ENCODE measurements at places on chromosomes 5 and 9.

DNA sequence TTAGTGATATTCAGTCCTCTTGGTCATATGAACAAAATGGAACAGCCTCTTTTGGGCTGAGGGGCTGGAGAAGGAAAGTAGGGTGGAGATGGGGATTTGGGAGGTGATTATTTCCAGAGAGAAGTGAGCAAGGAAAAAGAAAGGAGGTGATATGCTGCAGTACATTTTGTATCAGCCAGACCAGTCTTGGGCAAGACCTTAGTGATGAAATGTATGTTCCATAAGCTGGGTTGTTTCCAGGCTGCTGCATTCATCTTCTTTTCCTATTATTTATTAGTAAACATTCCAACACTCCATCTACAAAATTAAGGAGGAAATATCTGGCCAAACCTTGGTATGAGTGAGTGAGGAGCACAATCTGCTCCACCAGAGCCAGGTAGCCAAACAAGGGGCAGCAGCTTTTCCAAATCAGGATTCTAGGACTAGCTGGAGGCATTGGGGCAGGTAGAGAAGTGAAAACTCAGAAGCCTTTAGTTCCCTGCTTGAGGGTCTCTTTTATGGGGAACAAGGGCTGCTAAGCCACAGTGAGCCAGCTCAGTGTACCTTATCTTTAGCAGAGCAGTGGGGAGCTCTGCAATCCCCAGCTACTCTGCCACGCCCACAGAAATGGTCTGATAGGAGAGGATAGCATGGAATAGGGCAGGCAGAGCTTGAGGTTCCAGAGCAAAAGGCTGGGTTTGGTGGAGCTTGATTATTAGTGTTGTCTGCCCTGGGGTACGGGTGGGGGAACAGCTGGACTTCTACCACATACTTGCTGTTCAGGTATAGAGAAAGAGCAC is 19.5 kb downstream of the RAD1 start:
- no peak for DNase-seq

GRCh38 chr5:419970-420369 is 23.0 kb upstream of the EXOC3 start:
- DNase-seq, result no peak

- no peak for DNase-seq
These were observed 23.7 kb upstream of the UGCG start for GRCh38 chr9:111872886-111873285.

- no peak for DNase-seq
These were observed 73.2 kb downstream of the TLE1 start for GRCh38 chr9:81616141-81616540.

DNA sequence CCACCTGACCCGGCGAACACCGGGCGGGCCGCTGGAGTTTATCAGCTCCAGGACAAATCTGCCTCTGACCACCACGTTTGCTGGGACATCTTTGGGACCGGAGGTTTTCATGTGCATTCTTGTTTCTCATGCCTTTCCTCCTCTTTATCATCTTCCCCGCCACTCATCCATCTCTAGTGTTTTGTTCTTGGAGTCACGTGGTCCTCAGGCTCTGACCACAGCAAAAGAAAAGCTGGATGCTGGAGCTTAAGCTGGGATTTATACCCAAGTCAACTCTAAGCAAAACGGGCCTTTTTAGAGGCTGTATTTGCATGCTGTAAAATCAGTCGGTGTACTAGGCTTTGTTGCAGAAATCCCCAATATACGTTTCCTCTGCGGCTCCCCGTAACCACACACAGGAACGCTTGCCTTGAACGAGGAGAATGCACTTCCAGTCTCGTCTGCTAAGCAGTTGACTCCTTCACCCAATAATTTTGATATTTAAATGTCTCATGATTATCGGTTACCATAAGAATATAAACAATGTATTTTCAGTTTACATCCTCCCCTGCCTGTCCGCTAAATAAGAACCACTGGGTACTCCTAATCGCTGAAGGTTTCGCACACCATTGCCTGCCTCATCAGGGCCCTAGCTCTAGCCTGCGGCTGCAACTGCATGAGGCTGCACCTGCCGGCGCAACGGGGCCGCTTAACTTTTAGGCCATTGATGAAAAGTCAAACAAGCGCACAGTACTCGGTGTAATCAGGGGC is 560 bp upstream of the NDUFS6 start:
- DNase-seq, result peak; percentile 24

GRCh38 chr5:18281947-18282581 is 647.8 kb downstream of the TAF11L14 start:
- DNase-seq, result no peak

- DNase-seq, result no peak
These were observed 121.0 kb downstream of the FEM1C start for GRCh38 chr5:115423541-115423940.

DNA sequence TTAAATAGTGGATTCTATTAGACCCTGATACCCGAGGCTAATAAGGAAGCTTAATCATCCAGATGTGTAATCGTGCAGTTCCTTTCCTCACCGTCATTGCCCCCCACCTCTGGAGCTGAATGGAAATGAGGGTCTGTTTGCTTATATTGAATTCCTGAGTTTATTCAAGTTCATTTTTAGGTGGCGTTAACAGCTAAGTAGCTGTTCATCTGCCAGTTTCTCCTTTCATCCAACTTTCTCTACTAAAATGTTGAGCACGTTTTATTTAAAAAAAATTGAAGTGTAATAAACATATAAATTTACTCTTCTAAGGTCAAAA is 291.0 kb downstream of the DOCK8 start:
- no peak for DNase-seq

DNA sequence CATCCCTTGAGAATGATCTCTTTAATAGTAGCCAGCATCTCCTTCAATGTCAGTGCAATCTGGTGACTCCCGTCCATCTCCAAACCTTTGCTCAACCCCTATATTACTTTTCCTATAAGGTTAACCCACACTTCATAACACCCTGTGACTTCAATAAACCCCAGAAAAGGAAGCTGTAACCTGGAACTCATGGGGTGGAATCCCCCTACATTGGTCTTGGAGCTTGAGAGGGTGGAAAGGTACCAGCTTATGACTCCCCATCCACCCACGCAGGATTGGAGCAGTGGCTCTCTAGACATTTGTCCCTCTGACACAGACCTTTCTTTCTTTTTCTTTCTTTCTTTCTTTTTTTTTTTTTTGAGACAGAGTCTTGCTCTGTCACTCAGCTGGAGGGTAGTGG is 54.7 kb upstream of the ZFR start:
- DNase-seq, result no peak

DNA sequence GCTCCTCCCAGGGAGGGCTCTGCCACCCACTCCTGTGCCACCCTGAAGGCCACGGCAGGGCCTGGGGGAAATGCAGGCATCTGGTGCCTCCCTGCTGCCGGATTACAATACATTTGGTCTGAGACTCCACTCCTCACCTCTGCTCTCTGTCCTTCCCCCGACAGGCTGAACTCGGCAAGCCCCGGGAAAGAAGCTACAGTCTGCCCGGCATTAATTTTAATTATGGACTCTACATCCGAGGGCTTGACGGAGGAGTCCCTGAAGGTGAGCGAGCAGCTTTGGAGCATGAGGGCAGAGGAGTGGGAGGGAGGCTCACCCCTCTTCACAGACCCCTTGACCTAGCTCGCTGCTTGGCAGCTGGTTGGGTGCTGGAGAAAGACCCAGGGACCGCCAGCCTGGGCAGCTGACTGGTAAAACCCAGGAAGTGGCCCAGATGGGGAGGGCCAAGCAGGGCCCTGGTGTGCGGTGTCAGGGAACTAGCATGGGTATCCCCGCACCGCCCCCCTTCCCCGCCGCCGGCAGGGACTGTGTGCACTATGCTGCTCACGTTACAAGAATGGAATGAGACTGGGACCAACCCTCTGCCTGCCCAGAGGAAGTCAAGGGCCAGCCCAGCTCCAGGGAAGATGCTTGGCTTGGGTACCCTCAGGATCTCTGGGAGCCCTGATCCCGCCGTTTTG is 83.7 kb upstream of the BARHL1 start:
- no peak for DNase-seq

DNA sequence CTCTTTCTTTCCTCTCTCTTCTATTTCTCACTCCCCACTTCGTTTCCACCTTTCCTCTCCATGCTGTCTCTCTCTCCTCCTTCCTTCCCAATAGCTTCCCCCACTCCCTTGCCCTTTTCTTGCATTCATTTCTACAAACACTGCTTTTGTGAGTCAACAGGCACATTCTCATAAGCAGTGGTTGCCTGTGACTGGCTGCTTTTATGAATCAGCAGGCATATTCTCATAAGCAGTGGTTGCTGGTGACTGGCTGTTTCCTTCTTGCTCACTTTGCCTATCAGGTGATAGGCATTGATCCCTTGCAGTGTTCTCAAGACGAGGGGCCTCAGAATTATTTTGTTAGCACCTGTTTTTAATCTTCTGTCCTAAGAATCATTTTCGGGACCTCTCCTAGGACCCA is 116.1 kb upstream of the ACTBL2 start:
- no peak for DNase-seq

DNA sequence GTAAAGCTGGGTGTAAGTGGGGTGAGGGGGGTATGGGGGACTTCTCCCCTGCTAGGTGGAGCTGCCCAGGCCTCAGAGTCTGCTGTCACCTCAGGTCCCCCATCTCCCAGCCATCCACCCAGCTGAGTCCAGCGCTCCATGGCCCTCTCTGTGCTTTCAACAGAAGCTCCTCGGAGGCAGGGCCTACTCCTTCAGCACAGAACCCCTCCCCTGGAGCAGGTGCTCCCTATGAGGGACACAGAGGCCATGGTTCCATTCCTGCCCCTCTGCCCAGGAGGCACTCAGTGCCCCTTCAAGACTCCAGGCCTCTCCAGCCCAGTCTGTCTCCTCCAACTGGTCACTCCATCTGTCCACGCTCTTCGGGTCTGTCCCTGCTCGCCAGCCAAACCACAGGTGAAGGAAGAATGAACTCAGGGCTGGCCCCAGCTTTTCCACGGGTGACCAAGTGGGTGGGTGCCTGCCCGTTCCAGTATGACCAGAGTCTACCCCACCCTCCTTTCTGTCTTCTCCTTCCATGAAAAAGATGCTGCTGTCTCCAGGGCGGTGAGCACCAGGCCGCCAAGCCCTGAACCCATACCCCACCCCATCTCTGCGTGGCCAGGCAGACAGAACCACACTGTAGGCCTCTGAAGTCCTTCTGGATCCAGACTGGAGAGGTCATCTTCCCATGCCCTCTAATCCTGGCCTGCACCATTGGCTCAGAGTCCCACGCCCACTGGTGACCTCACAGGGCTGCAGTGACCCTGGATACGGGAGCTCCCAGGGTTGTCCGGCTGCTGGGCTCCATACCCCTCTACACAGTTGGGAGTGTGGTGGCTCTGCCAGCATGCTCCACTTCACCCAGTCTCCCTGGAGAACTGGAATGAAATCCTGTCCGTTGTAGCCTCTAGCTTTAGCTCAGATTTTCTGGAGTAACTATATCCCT is 11.9 kb downstream of the GBGT1 start:
- no peak for DNase-seq

Data from activated T-helper 2 cell treated with anti-CD3 and anti-CD28 coated beads, Interferon-gamma antibody, Interleukin-2, Interleukin-4, amounts not matched to agents 10 μg/mL and 5 μg/mL and 100 μg/mL, durations not matched to agents 14 hours and 24 hours and 36 hours (primary cell).